NCI-H1105 treated with DMSO at 0.1 percent for 48 hours (cell line): ENCODE measurements at places on chromosomes 7 and 10.

GRCh38 chr7:92731335-92732063, 104.9 kb downstream of the CDK6 start:
- no peak for DNase-seq

GRCh38 chr10:14681305-14681704, 93.4 kb downstream of the FAM107B start:
- no peak for DNase-seq

DNA sequence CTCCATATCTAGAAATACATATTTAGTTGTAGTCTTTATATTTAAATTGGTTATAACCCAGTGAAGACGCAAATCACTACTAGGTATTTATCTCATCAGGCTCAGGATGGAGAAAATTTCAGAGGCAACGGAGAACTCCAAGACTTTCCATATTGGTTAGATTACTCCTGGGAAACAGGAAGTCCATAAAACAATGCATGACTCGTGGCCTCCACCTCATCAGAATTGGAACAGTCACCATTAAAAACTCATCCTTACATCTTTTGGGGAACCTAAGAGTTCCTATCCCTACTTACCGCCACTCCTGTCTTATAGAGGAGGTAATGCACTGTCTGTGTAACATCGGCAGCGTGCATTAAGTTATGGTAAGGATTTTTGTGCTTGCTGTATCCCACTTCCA, 177.6 kb downstream of the PPP1R17 start:
- DNase-seq: no peak

- no peak for DNase-seq
These were observed 201.4 kb downstream of the PCLO start for GRCh38 chr7:82961240-82961639.

DNA sequence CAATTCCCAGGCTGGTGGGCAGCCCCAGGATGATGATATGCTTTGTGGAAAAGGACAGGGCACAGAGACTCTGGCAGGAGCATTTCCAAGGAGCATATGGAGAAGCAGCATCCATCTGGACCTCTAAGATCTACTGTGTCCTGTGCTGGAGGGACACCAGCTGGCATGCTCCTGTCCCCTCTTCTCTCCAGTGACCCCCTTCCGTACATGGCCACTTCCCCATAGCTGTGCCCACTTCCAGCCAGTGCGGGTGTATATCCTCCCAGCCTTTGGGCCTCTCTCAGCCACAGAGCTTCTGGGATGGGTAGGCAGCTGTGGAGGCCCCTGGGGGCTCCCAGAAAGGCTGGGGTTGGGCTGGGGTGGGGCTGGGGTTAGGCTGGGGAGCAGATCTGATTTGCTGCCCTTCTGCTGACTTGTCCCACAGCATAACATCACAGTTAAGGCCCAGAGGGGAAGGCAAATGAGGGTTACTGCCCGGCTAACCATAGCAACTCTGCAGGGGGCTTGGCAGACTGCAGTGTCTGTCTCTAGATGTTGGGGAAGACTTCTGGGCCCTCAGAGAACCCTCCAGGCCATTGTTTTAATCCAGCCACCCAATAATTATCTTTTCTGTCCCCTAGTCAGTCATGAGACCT, 6.3 kb downstream of the NPFFR1 start:
- DNase-seq: no peak

GRCh38 chr10:68861253-68861652, 33.9 kb downstream of the STOX1 start:
- DNase-seq: no peak

DNA sequence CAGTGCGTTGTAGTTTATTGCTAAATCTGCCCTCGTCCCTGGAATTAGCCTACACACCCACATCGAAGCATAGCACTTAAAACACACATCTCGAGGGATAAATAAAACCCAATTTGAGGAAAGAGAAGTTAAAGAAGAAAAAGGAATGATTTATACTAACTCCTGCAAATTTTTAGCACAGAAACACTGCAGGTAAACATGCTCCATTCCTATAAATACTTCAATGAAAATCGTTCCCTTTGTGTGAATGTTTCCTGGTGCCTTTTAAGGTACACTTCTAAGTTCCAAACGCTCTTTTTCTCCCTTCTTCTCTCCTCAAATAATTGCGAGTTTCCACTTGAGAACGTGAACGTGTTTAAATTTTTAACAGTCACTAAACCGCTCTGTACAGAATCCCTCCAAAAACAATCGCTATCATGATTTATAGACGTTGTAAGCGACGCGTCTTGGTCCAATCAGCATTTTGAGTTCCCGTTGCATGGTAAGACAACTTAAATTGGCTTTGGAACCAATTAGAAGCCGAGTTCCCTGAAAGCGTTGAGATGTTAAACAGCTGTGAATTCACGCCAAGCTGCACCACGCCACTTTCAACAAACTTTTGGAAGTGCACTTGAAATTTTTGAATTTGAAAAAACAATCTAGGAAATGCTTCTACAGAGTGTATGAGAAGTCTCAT, 12.5 kb upstream of the EBLN1 start:
- peak; percentile 80 for DNase-seq

- no peak for DNase-seq
These were observed 25.3 kb upstream of the SMARCD3 start for GRCh38 chr7:151273651-151274390.

- peak; percentile 1 for DNase-seq
These were observed 2.0 kb upstream of the GTPBP4 start for GRCh38 chr10:986137-986825.

DNA sequence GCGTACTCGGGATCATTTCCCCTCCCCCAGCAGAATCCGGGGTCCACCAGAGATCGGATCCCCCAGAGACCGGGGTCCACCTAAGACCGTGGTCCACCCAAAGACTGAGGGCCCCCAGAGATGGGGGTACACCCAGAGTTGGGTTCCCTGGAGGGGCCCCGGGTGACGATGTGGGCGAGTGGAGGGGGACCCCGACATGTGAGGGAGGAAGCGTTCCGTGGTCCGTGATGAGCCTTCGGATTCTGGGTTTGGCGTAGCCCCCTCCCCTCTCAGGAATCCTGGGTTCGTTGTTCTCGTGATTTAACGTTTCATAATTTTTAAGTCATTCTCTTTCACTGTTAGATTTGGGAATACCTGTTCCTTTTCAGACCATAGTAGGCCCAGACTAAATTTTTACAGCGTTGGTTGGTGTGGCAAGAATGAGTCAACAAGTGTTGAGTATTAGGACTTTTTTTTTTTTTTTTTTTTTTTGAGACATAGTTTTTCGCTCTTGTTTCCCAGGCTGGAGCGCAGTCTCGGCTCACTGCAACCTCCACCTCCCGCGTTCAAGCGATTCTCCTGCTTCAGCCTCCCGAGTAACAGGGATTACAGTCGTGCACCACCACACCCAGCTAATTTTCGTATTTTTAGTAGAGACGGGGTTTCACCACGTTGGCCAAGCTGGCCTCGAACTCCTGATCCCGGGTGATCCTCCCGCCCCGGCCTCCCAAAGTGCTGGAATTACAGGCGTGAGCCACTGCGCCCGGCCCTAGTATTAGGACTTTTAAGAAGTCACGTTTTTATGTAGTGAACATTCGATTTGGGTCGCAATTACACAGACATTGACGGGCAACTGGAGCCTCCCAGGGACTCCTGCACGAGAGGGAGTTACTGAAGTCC, 672 bp downstream of the GTPBP4 start:
- no peak for DNase-seq
